ENCODE measurements at places on chromosomes 5 and 9.
A peak's percentile ranks its signal among the peaks of the same experiment; 100 is the strongest.

DNA sequence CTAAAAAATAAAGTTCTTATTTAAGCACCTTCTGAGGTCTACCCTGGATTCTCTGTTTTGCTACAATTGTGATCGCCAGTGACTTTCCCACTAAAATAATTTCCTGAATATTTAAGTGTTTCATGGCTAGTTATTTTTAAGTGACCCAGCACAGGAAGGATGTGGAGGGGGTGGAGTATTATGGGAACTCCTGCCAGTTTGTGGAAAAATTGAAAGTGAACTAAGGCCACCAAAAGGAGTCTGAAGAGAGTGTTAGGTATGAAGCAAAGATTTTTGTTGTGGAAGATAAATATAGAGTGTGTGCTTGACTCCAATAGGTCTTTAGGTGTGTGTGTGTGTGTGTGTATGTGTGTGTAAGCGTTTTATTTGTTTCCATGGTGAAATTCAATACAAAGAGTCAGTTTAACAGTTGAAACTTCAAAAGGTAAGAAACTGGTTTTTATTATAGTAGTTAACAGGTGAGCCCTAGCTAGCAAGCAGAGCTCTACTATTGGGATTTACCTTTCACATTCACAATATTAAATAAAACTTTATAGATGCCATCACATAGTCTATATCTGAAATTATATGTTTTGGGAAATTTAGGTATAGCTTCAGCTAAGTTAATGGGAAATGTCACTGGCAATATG lies 25.6 kb downstream of the RASGRF2 start:
- DNase-seq, result peak; percentile 10

- peak; percentile 87 for DNase-seq
Measured at GRCh38 chr5:81125959-81126358, 107.2 kb upstream of the CKMT2 start.

DNA sequence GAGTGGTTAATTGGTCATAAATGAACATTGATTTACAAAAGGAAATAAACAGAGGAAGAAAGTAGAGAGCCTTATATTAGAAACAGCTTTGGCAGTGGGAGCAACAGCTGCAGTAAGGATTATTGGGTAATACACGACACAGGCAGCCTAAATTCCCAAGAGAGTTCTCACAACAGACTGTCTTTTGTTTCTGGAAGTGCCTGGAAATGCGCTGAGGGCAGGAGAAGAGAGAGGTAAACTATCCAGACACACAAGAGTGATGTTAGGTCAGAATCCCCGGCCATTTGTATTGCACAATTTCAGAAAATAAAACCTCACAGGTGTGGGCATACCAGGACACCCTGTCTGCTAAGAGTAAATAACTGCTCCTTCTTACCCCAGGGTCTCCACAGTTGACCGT lies 450.4 kb upstream of the CTNND2 start:
- DNase-seq, result no peak

GRCh38 chr5:135089912-135090311 lies 55.9 kb upstream of the PITX1 start:
- DNase-seq, result no peak

DNA sequence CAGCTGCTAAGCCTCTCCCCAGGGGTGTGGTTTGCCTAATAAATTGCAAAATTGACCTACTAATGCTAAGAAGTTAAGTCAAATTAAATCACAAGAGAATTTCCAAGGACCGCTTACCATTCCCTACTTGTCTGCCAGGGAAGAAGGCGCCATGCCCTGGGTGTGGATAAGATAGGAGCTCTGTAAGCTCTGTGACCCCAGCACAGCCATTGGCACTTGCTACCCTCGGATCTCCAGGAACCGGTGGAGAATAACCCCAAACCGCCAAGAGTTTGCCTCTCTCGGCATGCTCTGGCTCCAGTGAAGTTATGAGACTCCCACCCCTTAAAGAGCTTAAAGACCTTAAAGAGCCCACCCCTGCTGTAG lies 58.9 kb downstream of the NEURL1B start:
- DNase-seq, result no peak

- DNase-seq, result no peak
Measured at GRCh38 chr5:153340738-153341137, 149.7 kb upstream of the GRIA1 start.

DNA sequence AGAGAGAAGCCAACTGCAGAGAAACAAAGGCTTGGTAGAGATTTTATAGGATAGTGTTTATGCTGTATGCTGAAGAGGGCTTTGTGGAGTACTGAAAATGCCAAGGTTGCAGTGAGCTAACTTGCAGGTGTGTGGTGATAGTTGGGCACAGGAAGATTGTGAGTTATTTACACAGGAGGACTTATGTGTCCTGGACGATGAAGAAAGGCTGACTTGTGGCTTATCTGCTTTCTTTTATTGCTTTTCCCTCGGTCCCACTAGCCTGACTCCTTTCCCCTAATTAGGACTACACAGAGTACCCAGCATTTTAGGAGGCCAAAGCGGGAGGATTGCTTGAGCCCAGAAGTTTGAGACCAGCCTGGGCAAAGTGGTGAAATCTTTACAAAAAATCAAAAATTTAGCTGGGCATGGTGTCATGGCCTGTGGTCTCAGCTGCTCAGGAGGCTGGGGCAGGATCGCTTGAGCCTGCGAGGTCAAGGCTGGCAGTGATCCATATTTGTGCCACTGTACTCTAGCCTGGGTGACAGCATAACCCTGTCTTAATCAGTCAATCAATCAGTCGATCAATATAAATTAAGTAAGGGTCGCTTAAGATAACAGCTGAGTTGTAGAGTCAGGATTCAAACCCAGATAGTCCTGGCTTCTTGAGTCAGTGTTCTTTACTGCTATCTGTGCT lies 61.9 kb downstream of the UBE2R2 start:
- DNase-seq, result no peak

DNA sequence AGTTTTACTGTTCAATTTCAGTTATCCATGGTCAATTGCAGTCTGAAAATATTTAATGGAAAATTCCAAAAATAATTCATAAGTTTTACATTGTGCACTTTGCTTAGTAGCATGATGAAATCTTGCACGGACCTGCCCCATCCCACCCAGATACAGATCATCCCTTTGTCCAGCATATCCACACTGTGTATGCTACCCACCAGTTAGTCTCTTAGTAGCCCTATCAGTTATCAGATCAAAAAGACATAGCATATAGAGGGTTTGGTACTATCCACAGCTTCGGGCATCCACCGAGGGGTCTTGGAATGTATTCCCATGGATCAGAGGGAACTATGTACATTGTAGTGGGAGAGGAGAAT lies 97.7 kb downstream of the SLC44A1 start:
- DNase-seq, result no peak

GRCh38 chr9:132160802-132161742 lies 786 bp upstream of the NTNG2 start:
- peak; percentile 74 for DNase-seq

DNA sequence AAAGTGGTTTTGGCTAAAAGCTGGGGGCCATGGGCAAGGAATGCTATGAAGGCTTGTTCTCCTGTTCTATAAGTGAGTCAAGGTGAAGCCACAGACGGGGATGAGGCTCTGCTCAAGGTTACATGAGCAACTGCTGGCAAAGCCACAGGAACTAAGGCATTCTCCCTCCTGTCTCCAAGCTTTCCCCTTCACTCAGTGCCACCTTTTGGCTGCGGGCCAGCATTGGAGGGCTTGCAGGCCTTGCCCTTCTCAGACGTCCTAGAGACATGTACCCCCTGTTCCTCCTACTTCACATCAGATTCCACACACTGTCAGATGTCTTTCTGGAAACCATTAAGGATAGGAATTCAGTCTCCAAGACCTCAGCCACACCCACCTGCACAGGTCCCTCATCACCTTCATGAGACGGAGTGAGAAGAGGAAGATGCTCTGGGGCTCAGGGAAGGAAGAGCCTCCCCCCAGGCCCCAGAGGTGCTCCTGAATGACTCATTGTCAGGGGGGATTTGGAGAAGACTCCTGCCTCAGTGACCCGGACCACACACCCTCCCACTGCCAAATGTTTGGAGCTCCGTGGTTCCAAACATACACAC lies 20.5 kb upstream of the MEIKIN start:
- DNase-seq, result no peak

- peak; percentile 84 for DNase-seq
Measured at GRCh38 chr5:142342128-142342981, 17.5 kb upstream of the SPRY4 start.

DNA sequence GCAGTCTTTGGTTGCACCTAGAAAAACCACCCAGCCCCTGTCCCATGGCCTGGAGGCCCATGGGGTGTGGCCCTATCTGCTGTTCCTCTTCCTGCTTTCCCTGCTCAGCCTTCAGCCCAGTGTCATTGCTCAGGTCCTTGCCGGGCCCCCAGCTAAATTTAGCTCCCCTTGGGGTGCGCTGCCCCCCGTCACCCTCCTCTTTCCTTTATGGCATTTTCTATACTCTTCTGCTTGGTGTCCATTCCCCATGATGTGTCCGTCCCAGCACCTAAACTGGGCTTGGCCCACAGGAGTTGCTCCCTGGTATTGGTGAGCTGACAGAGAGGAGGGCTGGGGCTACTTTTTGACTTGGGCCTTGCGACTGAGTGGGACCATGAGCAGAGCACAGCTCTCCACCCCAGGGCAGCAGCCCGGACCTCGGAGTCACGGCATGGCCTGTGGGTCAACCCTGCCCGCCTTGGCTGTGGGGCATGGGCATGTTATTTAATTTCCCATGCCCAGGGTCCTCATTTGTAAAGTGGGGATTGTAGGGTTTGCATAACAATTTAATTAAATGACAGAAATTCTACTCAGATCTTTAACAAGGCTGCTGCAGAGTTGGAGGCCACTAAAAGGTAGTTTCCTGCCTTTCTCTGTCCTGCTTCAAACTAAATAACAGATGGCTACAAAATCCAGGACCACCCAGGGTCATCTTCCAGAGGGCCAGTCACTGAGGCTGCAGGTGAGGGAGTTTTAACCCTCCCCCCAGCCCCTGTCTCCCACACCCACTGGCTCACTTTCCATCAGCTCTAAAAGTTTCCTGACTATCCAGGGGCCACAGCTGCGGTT lies 98.2 kb downstream of the DAP start:
- no peak for DNase-seq

GRCh38 chr5:143016777-143017516 lies 246.8 kb downstream of the ARHGAP26 start:
- peak; percentile 61 for DNase-seq

DNA sequence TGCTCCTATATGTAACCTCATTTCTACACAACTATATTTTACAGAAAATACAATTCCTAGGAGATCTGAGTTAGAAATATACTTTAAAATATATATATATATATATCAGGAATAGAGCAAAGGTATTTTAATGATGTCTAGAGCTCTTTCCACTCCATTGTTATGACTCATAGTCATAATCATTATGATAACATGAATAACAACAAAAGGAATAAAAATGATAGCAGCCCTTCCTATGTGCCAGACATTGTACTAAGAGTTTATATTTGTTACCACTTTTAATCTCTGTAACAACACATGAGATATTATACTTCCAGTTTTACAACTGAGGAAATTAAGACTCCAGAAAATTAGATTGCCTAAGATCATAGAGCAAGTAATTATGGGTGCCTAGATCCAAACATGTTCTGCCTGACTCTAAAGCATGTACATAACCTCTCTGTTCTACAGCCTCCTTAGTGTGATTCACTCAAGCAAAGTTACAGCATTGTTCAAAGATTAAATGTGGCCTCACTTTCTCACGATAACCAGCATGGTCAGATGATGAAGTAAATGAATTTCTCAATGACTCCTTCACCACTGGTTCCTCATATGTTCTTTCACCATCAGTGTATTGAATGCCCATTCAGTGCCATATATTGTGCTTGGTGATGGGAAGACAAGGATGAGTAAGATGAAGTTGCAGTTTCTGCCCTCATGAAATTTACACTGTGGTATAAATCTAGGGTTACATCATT lies 452.1 kb downstream of the EFNA5 start:
- peak; percentile 65 for DNase-seq

DNA sequence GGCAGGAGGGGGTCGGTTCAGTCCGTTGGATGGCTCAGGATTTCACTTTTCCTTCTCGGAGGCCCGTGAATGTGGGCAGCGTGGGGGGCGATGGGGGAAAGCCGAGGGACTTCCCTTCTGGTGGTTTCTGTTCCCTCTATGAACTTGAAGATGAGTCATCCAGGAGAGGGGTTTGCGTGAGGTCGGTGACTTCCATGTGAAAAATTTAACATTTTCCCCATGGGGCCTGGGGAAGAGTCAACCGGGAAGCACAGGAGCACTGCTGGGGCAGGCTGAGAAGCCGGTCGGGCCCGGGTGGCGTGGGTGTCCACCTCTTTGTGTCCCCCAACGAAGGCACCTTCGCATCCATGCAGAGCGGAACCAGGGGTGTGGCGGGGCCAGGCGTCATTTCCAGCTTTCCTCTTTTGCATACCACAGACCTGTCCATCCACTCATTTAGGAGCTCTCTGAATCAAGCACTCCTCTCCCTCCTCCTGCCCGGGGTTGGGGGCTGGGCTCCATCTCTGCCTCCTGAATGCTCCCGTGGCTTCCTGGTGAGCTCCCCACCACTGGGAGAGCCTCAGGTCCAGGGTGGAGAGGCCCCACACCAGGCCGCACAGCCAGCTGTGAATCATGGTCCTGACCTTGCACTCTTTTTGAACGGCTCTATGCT lies 68.4 kb downstream of the ANKRD33B start:
- peak; percentile 54 for DNase-seq

DNA sequence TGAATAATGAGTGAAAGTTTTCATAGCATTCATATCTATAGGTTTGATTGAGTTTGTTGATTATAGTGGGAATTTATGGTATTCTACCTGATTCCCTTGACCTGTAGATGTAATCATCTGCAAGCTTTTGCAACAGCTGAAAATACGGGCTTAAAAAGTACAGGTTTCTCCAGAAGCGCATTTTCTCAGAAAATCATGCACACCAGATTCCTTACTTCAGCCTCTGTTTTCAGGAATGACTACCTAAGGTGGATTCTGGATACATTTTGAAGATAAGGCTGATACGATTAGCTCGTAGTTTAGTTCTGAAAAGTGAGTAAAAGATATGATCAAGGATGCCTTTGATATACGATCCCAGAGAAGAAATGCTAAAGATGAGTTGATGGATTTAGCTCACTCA lies 694.8 kb upstream of the CDH10 start:
- DNase-seq, result no peak

GRCh38 chr9:34524349-34524748 lies 1.6 kb upstream of the ENHO start:
- no peak for DNase-seq

- DNase-seq, result no peak
Measured at GRCh38 chr9:124035001-124035650, 23.6 kb downstream of the LHX2 start.

- DNase-seq, result no peak
Measured at GRCh38 chr5:154388842-154389241, 57.0 kb upstream of the SAP30L start.
